Stimulated activated CD8-positive, alpha-beta memory T cell treated with anti-CD3 and anti-CD28 coated beads, Interleukin-7, amount 100 ng/mL, for 4 hours (primary cell): ENCODE measurements at places on chromosomes 4 and X.

- DNase-seq, result no peak
These were observed 43.7 kb downstream of the RASGEF1B start for GRCh38 chr4:81428002-81428401.

DNA sequence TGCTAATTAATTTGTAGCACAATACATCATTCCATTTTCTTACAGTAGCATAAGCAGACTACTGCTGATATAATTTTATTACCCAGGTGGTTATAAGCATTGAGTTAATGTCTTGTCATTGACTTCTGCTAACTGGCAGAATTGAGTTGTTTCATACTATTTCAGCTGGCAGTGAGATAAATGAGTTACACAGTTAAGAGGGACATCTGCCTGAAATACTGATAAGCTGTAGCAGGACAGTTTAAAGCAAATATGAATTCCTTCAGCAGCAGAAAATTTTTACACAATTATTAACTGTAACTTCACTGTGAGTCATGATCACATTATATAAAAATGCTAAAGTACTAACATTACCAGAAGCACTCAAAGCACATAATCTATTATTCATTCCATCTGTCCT is 326.8 kb downstream of the INPP4B start:
- no peak for DNase-seq

DNA sequence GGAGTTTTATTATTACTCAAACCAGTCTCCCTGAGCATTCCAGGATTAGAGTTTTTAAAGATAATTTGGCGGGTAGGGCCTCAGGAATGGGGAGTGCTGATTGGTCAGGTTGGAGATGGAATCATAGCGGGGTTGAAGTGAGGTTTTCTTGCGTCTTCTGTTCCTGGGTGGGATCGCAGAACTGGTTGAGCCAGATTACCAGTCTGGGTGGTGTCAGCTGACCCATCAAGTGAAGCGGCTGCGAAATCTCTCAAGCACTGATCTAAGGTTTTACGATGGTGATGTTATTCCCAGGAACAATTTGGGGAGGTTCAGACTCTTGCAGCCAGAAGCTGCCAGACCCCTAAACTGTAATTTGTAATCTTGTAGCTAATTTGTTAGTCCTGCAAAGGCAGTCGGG is 25.1 kb upstream of the SETD7 start:
- no peak for DNase-seq

GRCh38 chr4:156961196-156962057 is 10.2 kb downstream of the PDGFC start:
- DNase-seq, result no peak

DNA sequence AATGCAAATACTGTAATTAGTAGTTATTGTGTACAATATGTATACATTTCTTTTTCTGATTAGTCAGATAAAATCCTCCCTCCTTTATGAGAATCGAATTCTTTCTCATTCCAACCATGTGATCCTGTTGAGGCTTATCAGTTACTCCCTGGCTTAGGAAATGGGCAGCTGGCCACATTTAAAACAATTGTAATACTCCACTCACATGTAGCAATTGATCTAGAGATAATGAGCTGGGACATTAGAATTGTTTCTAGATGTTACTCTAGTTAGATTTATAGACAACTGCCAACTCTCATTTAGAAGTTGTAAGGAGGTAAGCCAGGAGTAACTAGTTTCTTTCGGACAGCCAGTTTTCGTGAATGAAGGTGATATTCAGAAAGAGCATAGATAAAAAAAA is 859.3 kb upstream of the AADAT start:
- no peak for DNase-seq

DNA sequence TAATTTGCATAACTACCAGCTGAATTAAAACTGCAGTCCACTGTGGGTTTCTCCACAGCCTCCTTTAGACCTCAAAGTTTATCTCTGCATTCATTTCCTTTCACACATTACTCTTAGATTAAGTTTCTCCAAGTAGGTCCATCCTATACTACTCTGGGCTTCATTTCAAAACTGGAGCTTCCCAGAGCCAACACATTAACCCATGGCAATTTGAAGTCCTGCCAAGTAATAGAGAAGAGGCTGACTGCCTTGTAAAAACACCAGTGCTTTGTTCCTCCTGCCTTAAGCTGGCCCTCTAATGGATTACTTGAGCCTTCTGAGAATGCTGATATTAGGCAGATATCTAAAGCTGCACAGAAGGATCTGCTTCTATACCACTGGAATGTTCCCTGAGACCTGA is 997.2 kb upstream of the SLIT2 start:
- no peak for DNase-seq

DNA sequence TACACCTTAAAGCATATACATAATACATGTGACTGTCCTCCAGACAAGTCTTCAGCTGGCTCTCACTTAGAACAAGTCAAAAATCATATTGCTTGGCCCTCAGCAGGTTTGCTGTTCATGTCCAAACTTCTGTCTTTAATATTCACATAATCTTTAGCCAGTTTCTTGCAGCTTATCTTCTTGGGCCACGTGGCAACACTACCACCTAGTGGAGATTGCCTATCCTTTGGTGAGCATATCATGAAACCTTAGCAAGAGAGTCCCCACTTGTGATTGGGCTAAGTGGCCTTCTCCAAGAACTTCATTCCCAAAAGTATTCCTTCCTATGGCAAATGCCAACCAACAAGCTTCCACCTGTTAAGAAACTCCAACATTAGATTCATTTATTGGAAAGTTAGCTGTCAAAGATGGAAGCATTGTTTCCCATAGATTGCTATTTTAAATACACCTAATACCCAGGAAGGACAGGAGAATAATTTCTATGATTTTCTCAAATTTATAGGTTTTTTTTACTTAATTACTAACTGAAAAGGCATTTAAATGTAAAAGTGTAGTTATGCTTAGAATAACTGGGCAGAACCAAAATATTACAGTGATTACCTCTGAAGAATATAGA is 231.9 kb upstream of the INTU start:
- DNase-seq, result no peak

DNA sequence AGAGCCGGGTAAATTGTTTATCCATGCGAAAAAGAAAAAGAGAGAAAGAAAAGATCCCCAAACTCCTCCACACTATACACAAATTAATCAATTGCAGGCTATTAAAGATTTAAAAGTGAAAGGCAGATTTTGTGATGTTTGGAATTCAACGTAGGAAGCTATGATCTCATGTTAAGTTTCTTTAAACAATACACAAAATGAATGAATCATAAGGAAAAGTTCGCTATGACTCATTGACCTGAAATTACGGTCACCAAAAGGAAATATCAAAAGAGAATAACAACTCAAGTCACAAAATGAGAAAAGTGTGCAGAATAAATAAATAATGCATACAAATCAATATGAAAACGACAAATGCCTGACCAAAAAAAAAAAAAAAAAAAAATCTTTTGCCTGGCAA is 28.6 kb downstream of the CLNK start:
- DNase-seq, result no peak

GRCh38 chrX:95754411-95754810 is 930.2 kb upstream of the DIAPH2 start:
- DNase-seq, result no peak

DNA sequence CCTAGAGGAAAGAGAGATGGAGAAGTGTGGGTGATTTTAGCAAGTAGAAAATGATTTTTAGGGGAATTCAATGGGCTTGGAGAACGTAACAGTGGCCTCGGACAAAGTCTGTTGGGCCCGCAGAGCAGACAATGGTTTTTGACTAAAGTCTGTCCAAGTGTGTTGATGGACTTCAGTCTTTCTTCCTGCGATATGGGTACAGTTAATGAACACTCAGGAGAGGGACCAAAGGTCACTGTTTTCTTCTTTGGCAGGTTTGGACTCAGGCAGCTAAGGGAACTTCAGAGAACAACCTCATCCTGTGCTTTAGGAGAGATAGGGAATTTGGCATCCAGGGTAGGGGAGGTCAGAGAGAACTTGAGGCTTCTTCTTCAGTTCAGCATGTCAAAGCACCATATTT is 38.0 kb downstream of the CC2D2A start:
- no peak for DNase-seq

DNA sequence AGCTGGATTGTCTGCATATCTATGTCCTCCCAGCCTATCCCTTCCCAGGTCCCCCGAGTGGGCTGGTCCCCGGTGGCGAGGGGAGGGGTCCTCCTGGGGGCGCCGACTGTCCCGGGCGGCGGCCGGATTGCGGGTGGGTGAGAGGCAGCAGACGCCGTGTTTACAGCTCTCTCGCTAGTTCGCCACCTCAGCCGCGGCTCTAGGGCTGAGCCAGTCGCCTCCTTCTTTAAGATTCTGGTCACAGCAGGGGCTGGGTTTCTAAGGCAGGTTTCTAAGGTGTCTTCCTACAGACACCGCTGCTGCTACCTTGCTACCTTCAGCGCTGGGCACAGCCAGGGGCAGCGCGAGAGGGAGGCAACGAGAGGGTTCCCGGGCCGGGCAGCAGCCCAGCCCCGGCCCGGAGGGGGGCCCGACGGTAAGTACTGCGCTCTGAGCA is 57.2 kb downstream of the FRMPD3 start:
- DNase-seq, result no peak

- no peak for DNase-seq
These were observed 34.3 kb downstream of the SHROOM4 start for GRCh38 chrX:50779694-50780093.

GRCh38 chr4:48139691-48140090 is 5.6 kb upstream of the TXK start:
- DNase-seq, result no peak

DNA sequence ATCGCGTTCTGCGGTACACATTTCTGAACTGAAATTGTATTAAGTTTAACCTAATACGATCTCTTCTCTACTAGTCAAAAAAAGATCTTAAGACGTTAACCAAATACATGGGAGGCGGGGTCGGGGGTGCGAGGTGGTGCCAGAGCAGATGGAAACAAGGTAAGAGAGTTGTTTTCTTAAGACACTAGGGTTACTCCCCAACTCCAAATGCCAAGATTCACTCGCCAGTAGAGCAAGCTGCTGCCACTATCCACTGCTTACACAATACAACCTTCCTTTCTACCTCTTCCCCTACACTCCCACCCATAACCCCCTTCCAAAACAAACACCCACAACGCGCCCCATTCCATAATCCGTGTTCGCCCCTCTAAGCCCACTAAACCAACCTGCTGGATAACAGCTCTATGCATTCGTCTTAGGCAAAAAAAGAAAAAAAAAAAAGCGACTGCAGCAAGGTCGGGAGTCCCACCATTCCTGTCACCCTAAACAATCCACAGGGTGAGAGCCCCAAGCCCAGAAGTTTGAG is 1.3 kb downstream of the LCORL start:
- DNase-seq, result no peak

- DNase-seq, result no peak
These were observed 277.6 kb upstream of the NWD2 start for GRCh38 chr4:36966756-36967460.

DNA sequence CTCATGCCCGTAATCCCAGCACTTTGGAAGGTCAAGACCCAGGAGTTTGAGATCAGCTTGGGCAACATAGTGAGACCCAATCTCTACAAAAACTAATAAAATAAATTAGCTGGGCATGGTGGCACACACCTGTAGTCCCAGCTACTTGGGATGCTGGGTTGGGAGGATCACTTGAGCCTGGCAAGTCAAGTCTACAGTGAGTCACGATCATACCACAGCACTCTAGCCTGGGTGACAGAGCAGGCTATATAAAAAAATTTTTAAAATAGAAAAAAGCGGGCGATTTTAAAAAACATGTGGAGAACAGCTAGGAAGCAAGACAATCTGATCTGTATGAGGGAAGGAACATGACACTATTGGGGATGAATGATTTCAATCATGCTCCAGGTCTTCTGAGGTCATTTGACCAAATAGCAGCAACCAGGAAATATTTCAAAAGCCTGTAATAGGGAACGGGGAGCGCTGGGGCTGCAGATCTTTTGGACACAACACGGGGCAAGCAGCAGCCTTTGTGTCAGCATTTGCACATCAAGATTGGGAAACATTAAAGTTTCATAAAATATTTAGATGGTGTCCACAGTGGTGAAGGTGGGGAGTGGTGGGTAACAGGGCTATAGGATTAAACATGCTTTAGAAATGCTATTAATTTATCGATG is 48.3 kb upstream of the GUCY1A1 start:
- DNase-seq, result no peak

- DNase-seq, result no peak
These were observed 5.7 kb upstream of the RNF4 start for GRCh38 chr4:2462992-2463762.
